ENCODE measurements at places on chromosomes 6 and 20.

GRCh38 chr6:144580039-144580438, 294.9 kb downstream of the UTRN start:
- DNase-seq: no peak

DNA sequence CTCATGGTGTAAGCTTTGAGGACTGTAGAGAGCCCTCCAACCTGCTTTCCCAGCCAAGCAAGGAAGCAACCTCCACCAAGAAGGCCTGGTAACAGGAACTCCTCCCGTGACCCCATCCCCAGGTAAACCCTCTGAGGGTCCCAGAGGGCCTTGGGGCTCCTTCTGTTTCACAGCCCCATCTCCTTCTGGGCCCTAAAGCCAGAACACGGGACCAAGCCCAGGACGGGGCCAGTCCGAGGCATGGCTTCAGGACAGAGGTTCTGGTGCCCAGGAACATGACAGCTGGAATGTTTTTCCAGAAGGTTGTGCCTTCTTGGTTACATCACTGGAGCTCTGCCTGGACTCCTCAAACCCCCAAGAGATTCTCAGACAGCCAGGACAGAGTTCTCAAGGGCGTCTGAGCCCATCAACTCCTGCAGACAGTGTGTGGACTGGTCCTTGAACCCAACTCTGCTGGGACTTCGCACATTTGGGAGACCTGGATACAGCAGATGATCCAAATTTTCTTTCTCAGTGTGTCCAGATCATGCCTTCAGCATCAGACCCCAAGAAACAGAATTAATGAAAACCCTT, 43.1 kb downstream of the RRBP1 start:
- no peak for DNase-seq

DNA sequence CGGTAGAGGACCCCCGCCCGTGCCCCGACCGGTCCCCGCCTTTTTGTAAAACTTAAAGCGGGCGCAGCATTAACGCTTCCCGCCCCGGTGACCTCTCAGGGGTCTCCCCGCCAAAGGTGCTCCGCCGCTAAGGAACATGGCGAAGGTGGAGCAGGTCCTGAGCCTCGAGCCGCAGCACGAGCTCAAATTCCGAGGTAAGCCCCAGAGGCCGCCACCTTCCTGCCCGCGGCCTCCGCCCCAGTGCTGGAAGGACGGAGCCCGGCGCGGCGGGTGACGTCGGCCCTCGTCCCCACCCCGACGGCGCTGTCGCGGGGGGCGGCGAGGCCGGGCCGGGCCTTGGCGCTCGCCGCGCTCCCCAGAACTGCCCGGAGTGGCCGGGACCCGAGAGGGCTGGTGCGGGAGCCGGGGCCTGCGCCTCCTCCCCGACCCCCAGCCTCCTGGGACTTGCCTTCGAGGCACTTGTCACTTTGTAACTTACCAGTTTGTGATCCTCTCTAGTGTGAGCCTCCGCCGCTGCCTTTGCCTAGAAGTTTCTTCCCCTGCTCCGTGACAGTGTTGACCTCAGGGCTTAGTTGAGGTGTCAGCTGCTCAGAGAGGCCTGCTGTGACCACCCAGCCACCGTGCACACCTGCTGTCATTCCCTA, 417 bp downstream of the VAPB start:
- DNase-seq: peak; percentile 62

GRCh38 chr6:53917464-53917842, 122.6 kb downstream of the LRRC1 start:
- DNase-seq: no peak
